ENCODE measurements at places on chromosomes 1 and 21.

DNA sequence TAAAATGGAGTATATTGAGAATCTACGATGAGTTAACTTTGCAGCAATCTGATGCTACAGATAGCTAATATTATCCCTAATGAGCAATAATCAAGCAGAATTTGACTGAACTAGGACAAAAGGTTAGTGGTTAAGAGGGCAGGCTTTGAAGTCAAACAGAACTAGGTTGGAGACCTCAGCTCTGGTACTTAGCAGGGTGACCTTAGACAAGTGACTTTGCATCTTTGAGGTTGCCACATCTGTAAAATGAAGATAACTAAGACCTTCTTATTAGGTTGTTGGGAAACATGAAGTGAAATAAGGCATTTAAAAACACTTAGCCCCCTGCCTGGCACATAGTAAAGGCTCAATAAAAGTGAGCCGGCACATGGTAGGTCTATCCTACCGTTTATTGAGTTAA, 4.3 kb upstream of the FUCA1 start:
- DNase-seq = no peak

DNA sequence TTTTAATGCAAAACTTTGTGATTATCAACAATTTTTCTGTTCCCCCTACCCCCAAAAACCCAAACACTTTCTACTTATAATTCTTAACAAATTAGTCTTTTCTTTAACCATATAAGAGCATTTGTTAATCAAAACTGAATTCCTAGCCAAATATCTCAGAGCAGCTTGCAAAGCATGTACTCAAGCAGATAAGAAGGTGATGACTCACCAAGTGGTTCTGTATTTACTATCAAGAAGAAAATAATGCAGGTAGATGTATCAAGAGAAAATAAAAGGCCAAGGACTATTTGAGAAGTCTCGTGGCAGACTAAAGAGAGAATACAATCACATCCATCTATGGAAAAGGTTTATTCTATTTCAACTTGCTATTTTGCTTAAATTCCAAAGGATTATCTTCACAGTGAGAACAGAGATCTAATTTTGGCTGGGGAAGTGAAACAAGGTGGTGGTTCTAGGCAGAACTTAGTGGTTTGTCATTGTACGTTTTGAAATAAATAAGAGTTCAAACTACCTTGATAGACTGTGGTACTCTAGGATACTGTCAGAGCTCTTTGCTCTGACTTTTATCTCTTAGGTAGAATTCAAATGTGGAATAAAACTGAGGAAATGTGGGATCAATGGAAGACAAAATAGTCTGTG, 94.7 kb upstream of the NRIP1 start:
- DNase-seq = no peak

DNA sequence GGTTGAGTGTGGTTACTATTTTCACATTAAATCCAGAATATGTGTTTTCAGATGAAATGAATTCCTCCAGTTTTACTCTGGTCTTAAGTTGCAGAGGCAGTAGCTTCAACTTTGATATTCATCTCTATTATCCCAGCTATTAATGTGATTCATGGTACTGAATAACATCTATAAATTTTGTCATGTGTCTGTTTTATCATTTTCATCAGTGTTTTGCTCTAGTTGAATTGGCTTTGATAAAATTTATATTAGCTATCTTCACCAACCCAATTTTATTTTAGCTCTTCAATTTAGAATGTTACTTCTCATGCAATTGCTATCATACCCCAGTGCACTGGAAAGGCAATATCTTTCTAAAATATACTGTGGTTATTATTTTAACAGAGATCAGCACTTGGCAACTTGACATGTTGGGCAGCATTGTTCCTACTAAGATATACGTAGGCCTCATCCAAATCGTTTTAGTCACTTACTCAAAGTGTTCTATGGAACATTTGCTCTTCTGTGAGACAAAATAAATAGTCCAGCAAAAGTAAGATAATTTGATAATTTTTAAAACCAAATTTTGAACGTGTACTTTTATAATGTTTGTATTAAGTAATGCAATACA, 184.3 kb downstream of the NCAM2 start:
- DNase-seq = no peak

- DNase-seq = no peak
Measured at GRCh38 chr1:184449916-184450315, 63.1 kb downstream of the C1orf21 start.

GRCh38 chr21:45371081-45371480, 33.9 kb upstream of the COL18A1 start:
- no peak for DNase-seq

DNA sequence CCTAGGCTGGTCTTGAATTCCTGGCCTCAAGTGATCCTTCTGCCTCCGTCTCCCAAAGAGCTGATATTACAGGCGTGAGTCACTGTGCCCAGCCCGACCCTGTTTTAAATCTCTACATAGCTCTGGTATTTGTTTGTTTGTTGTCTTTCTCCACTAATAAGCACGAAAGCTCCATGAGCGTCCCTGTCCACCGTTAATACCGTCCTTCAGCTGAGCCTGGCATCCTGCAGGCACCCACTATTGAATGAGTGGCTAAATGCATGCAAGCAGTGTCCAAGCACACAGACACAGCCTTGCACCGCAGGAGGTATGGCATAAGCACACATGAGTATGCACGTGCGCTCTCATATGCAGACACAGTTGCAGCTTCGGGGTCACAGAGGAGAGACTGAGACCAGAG, 4.5 kb upstream of the COL16A1 start:
- no peak for DNase-seq

- no peak for DNase-seq
Measured at GRCh38 chr1:109304226-109304920, 2.4 kb downstream of the MYBPHL start.

- DNase-seq = no peak
Measured at GRCh38 chr1:155125511-155125945, 2.1 kb upstream of the EFNA1 start.

GRCh38 chr1:3470650-3471355, 16.3 kb downstream of the ARHGEF16 start:
- DNase-seq = no peak

- DNase-seq = no peak
Measured at GRCh38 chr1:228101994-228102790, 933 bp downstream of the C1orf35 start.

DNA sequence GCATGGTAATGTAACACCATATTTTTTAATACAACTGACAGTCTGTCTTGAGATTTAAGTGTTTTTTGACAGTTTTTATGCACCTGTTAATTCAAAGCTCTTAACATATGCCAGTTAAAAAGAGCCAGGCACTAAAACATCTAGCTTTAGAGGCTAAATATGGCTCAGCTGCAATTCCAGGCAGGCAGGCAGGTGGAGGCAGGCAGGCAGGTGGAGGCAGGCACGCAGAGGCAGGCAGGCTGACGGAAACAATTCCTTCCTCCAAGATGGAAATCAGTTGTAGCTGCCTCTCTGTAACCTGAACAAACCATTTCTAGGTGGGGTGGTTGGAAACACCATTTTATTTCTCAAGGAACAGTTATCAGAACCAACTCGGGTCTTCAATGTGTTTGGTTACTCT, 51.2 kb downstream of the GORAB start:
- no peak for DNase-seq

DNA sequence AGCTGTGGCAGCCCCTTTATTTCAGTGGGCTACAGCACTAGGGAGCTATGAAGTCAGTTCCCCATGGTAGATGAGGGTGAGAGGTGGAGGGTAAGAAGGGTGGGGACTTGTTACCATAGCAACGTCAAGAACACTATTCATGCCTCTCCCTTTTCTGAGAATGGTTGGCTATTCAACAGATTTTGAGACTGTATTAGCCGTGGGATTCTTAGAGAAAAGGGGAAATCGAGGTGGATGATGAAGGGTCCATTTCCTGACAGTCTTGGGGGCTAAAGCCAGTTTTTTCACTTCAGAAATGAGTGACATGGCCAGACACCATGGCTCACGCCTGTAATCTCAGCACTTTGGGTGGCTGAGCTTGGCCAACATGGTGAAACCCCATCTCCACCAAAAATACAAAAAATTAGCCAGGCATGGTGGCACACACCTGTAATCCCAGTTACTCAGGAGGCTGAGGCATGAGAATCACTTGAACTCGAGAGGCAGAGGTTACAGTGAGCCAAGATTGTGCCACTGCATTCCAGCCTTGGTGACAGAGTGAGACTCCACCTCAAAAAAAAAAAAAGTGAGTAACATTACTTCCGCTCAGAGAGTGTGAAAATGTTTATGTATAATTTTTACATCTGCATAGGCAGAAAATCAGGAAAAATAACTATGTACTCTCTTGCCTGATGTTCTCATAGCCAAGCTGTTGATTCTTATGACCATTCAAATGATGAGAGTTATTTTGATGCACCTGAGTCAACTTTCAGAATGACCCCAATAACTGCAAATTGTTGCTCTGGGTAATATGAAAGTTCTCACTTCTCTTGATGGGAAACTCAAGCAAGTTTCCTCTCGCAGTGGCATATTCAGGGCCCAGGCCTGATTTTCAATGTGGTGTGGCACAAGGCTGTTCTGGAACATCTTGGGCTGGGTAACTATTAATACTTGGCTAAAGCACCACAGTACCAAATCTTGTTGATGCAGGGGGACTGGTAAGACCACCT, 23.2 kb upstream of the RGSL1 start:
- no peak for DNase-seq

DNA sequence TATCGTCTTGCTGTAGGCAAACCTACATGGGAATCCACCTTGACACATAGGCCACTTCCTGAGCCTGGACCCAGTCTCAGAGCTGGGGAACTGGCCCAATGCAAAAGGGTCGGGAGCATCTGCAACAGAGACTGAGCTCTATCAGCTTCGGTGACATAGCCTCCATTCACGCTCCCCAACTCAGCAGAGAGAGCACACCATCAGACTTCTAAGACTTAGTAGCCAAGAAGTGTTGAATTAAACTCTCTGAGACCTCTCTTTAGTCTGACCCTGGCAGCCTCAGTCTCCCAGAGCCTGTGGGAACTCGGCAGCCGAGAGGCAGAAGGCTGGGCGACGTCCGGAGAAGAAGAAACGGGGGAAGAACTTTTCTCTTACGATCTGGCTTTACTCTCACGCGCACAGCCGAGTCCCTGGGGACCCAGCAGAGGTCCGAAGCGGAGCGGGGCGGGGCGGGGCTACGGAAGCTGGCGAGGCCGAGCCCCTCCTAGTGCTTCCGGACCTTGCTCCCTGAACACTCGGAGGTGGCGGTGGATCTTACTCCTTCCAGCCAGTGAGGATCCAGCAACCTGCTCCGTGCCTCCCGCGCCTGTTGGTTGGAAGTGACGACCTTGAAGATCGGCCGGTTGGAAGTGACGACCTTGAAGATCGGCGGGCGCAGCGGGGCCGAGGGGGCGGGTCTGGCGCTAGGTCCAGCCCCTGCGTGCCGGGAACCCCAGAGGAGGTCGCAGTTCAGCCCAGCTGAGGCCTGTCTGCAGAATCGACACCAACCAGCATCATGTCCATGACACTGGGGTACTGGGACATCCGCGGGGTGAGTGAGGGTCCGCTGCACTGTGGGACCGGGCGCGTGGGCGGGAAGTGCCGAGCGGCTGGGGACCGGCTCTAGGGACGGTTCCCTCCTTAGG, at the start of gene GSTM4:
GSTM4 (plus strand) TSS at position 485 of the 905 bp plus-strand sequence; CDS start at position 776, 291 bp downstream.
- peak; percentile 59 for DNase-seq

GRCh38 chr1:21262293-21263051, 27.8 kb downstream of the ECE1 start:
- no peak for DNase-seq

- no peak for DNase-seq
Measured at GRCh38 chr21:34519694-34520093, 7.7 kb upstream of the KCNE1 start.

DNA sequence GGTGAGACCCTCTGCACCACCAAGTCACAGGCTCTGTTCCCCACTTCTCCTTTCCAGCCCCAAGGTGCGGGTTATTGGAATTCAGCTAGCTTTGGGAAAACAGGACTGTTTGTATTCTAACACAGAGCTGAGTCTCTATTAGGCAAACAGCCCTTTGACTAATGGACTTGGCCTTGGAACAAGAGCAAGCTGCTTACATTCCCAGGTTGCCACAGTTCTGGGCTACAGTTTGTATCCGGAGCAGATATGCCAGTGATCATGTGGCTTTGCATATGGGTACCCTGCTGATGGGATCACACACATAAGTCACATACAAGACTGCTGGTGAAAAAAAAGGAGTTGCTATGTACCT, 110.5 kb upstream of the COA6 start:
- no peak for DNase-seq

GRCh38 chr1:55713516-55713915, 498.4 kb upstream of the USP24 start:
- DNase-seq = no peak

DNA sequence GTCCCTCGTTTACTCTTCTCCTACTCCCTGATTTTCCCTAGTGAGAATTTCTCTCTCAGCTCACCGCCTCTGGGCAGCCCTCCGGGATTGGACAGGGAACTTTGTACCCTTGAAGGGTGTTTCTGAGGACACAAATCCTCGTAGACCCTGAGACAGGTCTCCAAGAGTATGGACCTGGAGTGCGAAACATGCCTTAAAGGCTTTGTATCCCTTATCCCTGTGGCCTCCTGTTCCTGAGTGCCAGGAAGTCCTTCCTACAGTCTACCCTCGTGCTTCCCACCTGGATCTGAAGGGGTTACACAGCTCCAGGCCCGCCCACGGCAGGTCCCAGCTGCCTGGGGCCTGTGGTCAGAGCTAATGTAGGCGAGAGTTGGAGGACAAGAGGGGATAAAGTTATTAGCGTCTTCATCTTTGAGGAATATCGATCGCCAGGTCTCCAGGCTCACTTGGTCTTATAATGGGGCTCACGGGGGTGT, 7.6 kb upstream of the PEAR1 start:
- no peak for DNase-seq

DNA sequence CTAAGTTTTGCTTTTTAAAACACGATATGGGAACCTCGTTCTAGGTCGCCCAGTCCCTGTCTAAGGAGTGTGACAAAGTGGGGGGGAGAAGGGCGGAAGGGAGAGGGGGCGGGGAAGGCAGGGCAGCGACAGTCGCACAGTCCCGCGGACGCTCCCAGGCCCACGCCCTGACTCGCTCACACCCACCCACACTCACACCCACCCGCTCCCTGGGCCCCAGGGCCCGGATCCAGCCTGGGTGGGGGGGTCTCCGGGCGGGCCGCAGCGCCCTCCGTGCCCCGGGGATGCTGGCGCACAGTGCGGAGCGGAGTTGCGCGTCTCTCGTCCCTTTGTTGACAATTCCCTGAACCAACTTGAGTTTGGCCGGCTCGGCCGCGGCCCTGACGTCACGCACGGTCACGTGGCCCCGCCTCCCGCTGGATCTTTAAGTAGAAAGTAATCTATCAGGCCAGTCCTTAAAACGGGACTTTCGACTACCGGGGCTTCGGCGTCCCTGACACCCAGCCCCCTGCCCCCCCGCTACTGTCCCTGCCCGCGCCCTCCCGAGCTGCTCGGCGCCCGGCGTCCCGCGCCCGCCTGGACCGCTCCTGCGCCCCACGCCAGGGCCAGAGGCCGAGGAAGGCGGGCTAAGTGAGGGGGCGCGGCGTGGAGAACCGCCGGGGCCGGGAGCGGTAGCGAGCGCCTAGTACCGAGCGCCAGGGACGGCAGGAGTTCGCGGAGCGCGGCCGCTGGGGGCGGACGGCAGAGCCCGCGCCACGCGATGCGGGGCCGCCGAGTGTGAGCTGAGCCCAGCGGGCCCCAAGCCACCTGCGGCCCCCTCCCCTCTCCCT, at the start of gene FOXD3:
FOXD3 (plus strand) TSS at position 454 of the 830 bp plus-strand sequence. CDS start 492 bp downstream, outside the sequence.
- DNase-seq = no peak

Measured in iPS DF 19.7 (cell line).